ENCODE measurements at places on chromosomes 1 and 21.
A peak's percentile ranks its signal among the peaks of the same experiment; 100 is the strongest.

DNA sequence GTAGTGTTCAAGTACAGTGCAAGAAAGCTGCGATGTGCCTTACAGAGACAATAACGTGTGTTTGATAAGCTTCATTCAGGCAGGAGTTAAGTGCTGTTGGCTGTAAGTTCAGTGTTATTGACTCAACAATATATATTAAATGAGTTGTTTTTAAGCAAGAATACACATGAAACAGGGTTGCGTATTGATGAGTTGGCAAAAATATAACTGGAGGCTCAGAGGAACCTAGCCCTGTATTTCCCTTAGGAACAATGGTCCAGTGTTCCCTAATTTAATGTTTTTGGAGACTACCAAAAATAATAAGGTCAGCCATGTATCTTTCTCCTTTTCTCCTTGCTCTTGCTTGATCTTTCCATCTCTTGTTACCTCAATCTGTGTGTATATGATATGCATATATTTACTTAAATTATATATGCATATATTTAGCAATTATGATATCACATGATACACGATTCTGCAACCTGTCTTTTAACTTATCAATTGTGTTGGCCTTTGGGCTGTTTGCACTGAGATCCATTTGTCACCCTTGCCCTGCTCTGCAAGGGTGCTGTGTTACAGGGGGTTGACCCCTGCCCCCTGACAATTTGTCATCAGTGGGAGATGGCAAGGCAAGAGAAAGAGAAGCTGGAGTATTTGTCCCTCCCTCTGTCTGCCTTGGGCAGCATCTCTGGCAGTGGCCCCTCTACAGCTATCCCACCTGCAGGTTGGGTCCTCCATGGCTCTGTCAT lies 109.7 kb downstream of the FGGY start:
- DNase-seq, result no peak

GRCh38 chr1:230849451-230850224 lies 18.7 kb downstream of the C1orf198 start:
- no peak for DNase-seq

- no peak for DNase-seq
Observed at GRCh38 chr1:71650119-71650518, 569.3 kb upstream of the ZRANB2 start.

- DNase-seq, result no peak
Observed at GRCh38 chr1:179761296-179761695, 18.2 kb downstream of the FAM163A start.

GRCh38 chr1:235683653-235684052 lies 34.1 kb upstream of the GNG4 start:
- DNase-seq, result no peak

- peak; percentile 72 for DNase-seq
Observed at GRCh38 chr1:78619803-78620579, at the start of gene IFI44L. IFI44L (plus strand) TSS chr1:78620448; CDS start chr1:78627916, 7,468 bp downstream.

GRCh38 chr1:160837558-160838205 lies 25.0 kb downstream of the CD244 start:
- DNase-seq, result peak; percentile 88

GRCh38 chr1:113605146-113605545 lies 154.1 kb downstream of the PHTF1 start:
- no peak for DNase-seq

GRCh38 chr1:47439017-47439818 lies 1.4 kb downstream of the FOXD2 start:
- peak; percentile 18 for DNase-seq

GRCh38 chr1:26826261-26827105 lies at the start of gene ZDHHC18:
ZDHHC18 (plus strand) TSS chr1:26826688; CDS start chr1:26826805, 117 bp downstream.
- peak; percentile 71 for DNase-seq

- no peak for DNase-seq
Observed at GRCh38 chr1:27811741-27812500, 18.7 kb upstream of the PPP1R8 start.

DNA sequence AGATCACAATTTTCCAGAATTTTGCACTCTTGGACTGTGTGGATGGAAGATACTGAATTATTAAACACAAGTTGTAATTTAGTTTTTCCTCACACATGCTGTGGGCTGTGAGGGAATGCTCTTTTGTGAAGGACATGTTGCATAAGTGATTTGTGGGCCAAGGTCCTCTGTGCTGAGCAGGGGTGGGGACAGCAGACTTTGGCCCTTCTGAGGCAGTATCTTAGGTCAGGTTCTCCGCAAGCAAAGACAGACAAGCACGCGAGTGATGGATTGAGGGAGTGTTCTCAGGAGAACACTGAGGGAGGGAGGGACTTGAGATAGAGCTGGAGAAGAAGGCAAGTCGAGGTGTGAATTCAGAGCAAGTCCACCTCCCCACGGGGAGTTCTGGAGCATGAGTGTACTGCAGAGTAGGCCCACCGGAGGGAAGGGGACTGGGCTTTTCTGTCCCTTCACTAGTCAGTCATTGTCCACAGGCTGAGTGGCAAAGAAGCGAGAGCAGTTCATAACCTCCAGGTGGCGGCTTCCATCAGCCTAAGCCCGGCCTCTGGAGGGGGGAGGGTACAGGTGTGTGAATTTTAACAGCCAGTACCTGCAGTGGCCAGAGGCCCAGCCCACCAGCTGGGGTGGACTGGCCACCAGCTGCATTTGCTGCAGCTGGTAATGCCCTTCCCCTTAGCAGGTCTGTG lies 19.1 kb upstream of the CD101 start:
- no peak for DNase-seq

DNA sequence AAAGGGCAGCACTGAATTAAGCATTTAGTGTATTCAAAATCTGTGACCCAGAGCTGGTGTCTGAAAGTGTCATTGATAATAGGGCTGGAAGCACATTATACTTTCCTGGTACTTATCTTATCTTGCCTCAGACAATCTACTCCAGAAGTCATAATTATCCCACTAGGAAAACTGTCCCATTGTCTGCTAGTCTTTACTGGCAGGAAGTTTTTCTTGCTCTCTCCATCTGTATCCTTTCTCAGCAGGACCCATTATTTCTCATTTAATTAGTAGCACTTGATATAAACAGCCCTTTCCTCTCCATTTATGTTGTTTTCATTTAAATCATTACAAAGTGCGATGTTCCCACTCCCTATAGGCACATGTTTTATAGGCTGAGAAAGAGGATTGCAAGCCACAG lies 36.5 kb upstream of the BARHL2 start:
- DNase-seq, result no peak

- no peak for DNase-seq
Observed at GRCh38 chr1:118201524-118201923, 16.5 kb upstream of the SPAG17 start.

- no peak for DNase-seq
Observed at GRCh38 chr21:16863362-16863905, 649.4 kb upstream of the CXADR start.

GRCh38 chr21:36847189-36847588 lies 119.3 kb downstream of the HLCS start:
- no peak for DNase-seq

- no peak for DNase-seq
Observed at GRCh38 chr1:209416716-209417115, 166.8 kb upstream of the CAMK1G start.

DNA sequence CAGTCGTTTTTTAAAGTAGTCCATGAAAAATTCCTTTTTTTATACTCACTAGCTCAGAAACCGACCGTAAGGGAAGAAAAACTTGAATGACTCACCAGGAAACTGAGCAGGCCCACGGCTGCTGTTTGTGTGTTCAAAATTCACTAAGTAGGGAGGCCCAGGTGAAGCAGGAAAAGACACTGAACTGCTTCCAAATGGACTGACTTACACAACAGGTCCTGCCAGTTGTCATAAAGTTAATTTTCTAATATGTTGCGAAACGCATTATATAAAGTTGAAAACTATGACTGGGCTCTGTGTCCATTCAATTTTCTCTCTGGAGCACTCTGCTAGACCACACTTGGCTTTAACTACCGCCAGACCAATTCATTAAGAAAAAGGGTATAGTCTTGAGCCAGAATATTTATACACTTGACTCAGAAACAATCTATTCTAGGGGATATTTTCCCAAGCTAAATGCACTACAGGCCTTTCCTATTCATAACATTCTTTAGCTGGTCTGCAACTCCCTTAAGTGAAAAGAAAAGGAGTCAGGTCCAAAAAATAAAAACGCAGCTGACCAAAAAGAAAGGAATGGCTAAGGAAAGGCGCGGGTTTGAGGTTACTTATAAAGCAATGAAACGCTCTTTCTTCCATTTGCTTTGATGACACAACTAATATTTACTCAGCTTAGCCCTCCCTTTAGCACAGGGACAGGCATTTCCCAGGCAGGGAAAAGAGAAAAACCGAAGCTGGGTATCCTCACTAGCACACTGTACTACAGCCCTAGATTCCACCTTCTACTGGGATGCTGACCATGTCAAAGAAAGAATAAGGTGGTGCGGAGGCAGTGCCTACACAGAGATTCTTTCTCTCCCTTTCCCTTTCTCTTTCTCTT lies 306.3 kb upstream of the ESRRG start:
- DNase-seq, result no peak

GRCh38 chr1:181038399-181038873 lies 4.7 kb downstream of the MR1 start:
- DNase-seq, result peak; percentile 78

DNA sequence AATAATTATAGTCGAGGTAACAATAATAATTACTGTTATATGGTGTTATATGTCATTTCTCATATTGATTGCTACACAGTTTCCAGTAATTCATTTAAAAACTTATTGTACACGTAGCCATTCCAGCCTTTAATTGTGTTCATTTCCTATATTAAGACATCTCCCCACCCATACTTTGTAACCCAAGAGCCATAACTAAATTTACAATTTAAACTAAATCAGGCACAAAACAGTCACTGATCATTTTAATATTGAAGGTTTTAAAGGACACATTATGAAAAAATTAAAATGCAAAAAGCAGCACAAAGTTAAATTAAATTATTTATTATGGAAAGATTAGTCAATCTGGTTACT lies 487.0 kb downstream of the DPYD start:
- no peak for DNase-seq

- DNase-seq, result no peak
Observed at GRCh38 chr1:98278055-98278454, 357.2 kb upstream of the DPYD start.

DNA sequence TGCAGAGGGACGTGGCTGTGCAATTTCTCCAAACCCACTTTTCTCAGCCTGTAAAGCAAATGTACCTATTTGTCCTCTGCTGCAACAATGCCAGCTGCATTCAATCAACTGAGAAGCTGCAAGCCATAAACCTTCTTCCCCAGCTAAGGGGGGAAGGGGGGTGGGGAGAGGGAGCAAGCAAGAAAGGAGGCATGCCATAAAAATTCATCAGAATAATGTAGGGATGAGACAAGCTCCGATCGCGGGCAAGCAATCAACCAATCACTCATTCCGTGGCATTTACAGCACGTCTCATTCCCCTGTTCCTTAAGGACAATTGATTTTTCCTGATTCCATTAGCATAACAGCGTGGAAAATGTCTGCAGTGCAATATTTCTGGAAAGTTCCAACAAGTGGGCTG lies 144.8 kb downstream of the DMRTA2 start:
- DNase-seq, result no peak

GRCh38 chr1:25040122-25040685 lies 110.1 kb upstream of the RUNX3 start:
- DNase-seq, result no peak

DNA sequence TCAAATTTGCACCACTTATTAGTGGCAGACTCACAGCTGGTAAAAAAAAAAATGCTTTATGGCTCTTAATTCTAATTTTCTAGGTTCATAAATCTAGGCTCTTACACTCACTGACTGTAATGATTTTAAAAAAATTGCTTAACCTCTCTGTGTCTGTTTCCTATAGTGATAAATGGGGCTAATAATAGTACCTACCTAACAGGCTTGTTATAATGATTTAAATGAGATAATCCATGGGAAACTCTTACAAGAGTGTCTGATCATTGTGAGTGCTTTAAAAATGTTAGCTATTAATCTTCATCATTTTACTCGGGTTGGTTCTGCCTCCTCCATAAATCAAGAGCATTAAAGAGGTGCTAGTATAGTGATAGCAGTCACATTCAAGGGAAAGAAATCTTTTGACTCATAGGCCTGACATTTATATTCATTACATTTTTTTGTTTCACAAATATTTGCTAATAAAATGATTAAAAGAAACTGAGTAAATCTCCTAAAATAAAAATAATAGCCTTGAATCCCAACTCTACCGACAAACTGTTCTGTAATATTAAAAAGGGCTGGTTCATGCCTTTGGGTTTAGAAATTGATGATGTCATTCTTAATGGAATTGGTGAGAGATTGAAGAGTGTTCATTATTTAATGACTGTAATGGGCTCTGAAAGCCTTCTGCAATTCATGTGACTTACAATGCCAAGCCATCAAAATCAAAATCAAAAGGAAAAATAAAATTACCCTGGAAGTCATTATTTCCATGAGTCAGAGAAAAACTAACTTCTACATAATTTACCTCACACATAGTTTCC lies 93.9 kb upstream of the PALMD start:
- no peak for DNase-seq

- no peak for DNase-seq
Observed at GRCh38 chr21:35478161-35479064, 429.3 kb upstream of the RUNX1 start.

DNA sequence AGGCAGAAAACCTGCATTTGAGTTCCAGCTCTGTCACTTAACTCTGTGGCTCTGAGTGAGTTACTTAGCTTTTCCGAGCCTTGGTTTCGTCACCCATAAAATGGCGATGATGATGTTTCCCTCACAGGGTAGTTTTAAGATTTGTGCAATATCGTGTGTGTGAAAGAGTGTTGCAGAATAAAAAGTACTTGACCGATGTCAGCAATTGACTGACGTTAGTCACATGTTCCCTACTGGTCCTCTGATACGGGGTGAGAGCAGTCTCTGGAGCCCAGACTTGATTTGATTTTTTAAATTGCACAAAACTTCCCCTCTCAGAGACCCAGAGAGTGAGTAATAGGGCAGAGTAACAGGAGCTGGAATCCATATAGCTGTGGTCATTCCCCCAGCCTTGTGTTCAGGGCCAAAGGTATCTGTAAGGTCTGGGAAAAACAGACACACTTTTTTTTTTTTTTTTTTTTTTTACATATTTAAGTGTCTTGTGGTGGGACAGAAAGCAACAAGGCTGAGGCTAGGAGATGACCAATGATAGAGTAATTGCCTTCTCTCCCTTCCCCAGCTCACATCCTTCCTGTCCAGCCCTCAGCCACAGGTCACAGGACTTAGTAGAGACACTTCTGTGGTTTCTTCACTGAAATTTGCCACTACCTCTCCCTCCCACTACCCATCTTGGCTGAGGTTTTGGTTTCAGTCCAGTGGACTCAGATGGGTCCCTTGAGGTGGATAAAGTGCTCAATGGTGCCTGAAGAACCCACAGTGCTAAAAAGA lies 2.0 kb downstream of the FCER1G start:
- DNase-seq, result peak; percentile 19

GRCh38 chr1:159779403-159779851 lies 1.3 kb upstream of the DUSP23 start:
- DNase-seq, result no peak

- DNase-seq, result no peak
Observed at GRCh38 chr1:98707556-98707955, 46.0 kb downstream of the SNX7 start.

Measured in CD4-positive, alpha-beta T cell treated with Interleukin-17A for 1 hour (primary cell).